ENCODE measurements at places on chromosomes 2 and 18.

DNA sequence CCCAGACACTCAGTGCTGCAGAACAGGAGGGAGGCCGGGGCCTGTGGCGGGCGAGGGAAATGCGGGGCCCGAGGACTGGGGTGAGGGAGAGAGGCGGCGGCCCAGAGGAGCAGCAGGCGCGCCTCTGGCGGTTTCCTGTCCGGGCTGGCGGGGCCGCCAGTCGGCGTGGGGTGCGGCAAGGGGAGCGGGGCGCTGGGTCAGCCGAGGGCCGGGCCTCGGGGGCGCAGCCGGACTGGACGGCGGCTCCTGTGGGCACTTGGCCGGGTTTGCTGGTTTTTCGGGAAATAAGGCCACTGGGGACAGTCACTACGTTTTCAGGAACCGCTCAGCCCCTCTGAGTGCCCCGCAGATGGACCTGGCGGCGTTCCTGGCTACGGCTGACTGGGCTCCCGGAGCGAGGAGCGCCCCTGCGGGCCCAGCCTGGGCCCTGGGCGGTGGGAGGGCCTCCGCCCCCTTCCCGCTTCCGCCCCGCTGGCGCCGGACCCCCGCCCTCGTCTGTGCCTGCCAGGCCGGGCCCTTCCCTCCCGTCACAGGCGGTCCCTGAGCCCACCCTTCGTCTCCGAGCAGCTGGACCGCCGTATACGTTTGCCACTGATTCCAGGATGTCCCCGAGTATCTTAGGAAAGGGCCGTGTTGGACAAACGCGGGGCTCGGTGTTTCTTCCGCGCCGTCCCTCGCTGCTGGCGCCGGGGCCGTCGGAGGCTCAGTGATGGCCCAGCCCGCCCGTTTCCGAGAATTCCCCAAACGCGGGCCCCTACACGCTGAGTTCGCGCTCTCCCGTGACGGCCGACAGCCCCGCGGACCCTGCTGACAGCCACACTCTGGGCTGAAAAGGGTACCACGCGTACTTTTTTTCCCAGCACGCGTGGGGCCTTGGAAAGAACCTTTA, 84.6 kb downstream of the FAM210A start:
- no peak for DNase-seq

GRCh38 chr2:36165132-36165531, 190.4 kb upstream of the CRIM1 start:
- no peak for DNase-seq

- DNase-seq = no peak
Measured at GRCh38 chr2:155651851-155652250, 680.7 kb downstream of the NR4A2 start.

DNA sequence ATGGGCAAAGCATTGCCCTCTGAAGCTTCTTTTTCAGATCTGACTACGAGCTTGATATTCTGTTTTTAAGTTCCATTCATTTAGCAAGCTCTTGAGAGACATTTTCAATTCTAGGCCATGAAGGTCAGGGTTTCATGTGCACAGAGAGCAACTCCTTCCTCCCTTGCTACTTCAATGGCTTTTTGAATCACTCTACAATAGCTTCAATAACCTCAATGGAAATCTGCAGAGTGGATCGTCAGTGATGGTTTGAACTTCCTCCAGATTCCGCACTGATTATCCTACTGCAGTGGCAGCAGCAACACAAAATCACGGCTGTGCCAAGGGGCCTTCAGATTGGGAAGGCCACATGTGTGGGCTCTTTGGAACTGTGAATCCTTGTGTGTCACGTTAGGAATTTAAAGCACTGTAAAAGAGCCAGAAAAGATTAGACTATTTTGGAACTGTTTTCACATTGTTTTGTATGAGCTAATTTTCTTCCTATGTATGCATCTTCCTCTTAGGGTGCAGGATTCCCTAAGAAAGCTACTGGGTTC, 88.4 kb upstream of the MGAT4A start:
- no peak for DNase-seq

DNA sequence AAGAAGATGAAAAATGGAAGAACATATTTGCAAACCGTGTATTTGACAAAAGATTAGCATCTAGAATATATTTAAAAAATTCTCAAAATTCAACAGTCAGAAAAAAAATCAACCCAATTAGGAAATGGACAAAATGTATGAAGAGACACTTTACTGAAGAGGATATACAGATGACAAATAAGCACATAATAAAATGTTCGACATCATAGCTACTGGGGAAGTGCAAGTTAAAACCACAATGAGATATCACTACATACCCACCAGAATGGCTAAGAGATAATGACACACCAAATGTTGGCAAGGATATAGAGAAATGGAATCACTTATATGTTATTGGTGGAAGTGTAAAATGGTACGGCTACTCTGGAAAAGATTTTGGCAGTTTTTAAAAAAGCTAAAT, 11.7 kb upstream of the NUP35 start:
- DNase-seq = no peak

DNA sequence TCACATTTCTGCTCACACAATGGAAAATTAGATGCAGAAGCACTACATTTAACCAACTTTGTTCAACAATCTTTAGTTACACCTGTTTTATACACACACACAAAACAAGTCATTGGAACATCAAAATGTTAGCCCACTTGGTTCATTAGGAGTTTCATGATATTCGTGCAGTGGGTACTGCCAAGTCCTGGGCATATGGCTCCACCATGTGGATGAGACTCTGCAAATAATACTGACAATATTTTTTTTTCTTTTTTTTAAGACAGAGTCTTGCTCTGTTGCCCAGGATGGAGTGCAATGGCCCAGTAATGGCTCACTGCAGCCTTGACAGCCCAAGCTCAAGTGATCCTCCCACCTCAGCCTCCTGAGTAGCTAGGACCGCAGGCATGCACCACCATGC, 34.5 kb upstream of the GRB14 start:
- no peak for DNase-seq

DNA sequence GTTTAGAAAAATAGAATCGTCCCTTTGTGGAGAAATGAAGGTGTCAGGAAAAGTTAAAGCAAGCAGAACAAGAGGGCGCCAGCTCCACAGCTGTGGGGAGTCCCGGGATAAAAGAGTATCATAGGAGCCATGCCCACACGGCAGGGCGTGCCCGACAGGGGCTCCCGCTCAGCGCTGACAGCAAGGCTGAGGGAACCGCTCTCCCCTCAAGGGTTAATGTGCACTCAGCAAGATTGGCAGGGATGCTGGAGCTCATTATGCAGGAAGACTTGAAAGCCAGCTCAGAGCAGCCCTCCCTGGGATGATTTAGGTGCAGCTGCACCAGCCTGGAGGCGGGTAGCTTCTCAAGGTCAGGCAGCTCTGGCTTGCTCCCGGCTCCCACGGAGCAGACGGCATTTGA, 500.2 kb downstream of the EIPR1 start:
- DNase-seq = no peak
